ENCODE measurements at places on chromosomes 16 and 17.
A peak's percentile ranks its signal among the peaks of the same experiment; 100 is the strongest.

DNA sequence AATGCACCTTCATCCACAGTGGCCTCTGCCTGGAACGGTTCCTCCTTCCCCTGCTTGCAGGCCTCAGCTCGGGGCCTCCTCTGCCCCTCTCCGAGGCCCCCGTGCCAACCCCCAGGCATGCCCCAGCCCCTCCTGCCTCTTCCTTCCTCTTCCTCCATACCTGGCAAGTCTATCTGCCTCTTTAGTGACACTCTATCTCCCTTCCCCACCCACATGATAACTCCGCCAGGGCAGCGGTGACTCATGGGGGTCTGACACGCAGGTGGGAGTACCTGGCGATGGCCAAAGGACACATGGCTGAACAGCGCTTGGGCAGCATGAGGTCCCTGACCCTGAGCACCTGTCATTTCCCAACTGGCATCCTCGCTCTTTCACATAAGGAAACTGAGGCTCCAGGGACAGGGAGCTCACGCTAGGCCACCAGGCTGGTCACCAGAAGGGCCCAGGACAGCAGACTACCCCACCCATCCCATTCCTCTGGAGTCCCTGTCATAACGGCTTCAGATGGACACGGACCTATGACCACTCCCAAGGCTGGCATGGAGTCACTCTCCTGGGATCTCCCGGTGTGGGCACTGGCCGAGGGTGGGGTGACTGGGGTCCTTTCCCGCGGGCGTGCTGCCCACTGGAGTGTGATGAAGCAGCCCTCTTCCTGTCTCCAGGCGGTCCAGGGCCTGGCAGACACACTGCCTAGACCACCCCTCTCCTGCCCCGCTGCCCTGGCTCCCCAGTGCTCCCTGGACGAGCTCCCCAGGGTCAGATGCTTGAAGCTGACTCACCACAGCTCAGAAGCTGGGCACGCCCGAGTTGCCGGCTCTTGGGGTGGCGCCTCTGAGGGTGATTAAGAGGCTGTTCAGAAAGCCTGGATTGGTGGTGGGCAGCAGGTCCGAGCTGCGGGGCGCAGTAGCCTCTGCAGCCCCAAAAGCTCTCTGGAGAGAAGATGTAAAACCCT lies 100.6 kb downstream of the ENGASE start:
- no peak for DNase-seq

GRCh38 chr16:10708969-10709368 lies 14.2 kb upstream of the TEKT5 start:
- DNase-seq: no peak

- no peak for DNase-seq
These were observed 76.3 kb downstream of the GAS7 start for GRCh38 chr17:10121971-10122707.

- DNase-seq: no peak
These were observed 391.6 kb upstream of the ASIC2 start for GRCh38 chr17:33684735-33685134.

DNA sequence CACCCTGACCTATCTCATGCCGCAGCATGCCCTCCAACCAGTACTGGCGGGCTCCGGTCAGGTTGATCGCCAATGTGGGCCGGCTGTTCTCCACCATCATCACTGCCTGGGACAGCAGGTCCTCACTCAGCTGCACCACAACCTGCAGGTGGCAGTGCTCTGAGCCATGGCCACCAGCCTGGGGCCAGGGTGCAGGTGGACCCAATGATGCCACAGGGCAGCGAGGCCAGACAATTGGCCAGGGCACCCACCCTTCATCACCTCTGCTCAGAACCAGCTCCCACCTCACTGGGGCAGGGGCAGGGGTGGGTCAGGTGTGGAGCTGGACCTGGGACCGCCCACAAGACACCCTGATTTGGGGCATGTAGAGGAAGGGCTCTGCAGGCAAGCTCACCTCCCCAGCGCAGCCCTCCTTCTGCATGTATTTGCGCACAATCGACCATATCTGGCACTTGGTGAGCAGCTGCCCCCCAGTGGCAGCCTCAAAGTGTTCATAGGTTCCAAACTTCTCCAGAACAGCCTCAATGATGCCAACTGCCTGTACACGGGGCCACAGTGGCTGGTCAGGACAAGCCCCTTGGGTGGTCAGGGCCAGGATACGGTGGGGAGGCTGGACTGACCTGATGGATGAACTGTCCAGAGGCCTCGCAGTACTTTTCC lies 4.2 kb downstream of the MATCAP1 start:
- DNase-seq: no peak

GRCh38 chr17:70119545-70119944 lies 44.5 kb downstream of the KCNJ16 start:
- DNase-seq: no peak

GRCh38 chr17:48816774-48817590 lies at the start of gene TTLL6:
Gene TTLL6, minus strand, starts transcription at chr17:48817229. Its CDS starts 157 bp downstream, at chr17:48817072.
- peak; percentile 16 for DNase-seq

GRCh38 chr17:77494664-77495435 lies 354.1 kb downstream of the SEC14L1 start:
- peak; percentile 48 for DNase-seq

DNA sequence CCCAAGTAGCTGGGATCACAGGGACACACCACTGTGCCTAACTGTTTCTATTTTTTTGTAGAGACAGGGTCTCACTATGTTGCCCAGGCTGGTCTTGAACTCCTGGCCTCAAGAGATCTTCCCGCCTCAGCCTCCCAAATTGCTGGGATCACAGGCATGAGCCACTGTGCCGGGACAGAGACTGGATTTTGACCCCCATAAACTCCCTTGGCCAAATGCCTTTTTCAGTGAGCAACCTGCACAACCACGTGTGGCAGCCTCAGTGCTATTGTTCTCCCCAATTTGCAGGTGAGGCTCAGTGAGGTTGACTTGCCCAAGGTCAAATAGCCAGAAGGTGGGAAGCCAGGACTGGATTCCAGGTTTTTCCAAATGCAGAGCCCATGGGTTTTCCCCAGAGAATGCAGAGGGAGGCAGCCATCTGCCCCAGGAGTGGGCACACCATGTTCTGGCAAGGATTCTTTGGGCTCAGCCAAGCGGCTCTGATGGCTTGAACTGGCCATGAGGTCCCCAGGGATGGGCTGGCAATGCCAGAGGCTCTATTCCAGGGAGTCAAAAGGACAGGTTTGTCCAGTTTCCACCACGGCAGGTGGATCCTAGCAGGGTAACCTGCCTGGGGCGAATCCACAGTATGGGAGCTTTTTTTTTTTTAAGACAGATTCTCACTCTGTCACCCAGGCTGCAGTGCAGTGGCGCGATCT lies 1.8 kb downstream of the IL27 start:
- no peak for DNase-seq

GRCh38 chr16:54921206-54921824 lies 9.3 kb upstream of the IRX5 start:
- DNase-seq: no peak

DNA sequence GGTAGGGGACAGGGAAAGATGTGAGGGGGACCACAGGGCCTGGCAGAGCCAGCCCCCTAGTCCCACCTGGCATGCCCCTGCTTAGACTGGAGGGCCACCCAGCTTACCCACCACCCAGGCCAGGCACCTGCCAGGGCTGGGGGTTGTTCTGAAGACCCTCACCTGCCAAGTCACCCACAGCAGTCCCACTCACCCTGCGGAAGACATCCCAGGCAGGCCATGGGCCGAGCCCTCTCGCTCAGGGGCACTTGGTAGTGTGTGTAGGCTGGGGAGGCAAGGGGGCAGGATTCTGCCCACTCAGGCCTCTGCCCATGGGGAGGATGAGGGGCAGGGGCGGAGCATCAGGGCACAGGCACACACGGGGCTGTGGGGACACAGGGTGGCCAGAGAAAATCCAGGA lies 4.0 kb downstream of the PLCD3 start:
- DNase-seq: no peak

DNA sequence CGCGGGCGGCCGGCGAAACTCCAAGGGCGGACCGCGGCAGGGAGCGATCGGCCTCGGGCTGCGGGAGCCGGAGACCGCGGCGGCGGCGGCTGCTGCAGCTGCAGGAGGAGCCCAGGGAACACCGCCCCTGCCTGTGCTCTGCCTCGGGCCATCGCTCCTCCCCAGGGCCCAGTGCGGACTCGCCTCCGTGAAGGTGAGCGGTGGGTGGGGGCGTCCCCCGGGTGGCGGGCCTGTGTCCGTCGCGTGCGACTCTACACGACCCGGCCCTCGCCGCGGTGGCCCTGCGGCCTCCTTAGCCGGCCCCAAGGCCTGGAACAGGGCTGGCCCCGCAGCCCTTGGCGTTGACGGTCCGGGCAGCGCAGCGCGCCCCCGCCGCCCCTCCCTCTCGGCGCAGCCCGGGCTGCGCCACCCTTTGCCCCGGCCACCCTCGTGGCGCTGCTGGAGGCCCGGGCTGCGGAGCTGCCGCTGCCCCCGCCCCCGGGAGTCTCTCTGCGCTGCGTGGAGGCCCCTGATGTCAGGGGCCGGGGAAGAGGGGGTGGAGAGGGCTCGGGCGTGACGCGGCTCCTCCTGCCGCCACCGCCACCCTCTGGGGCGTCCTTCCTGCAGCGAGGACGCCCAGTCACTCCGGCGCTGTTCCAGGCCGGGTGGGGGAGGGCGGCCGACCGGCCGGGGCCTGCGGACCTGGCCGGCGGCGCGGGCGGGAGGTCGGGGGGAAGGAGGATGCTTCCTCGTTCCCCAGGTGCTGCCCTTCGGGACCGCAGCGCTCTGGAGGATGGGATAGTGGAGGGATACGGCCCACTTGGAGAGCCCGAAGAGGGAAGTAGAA lies 485 bp downstream of the DYNLL2 start:
- DNase-seq: no peak

GRCh38 chr16:85074225-85074914 lies 37.9 kb downstream of the CIBAR2 start:
- DNase-seq: no peak

GRCh38 chr17:49962599-49963308 lies 6.2 kb upstream of the DLX4 start:
- no peak for DNase-seq

DNA sequence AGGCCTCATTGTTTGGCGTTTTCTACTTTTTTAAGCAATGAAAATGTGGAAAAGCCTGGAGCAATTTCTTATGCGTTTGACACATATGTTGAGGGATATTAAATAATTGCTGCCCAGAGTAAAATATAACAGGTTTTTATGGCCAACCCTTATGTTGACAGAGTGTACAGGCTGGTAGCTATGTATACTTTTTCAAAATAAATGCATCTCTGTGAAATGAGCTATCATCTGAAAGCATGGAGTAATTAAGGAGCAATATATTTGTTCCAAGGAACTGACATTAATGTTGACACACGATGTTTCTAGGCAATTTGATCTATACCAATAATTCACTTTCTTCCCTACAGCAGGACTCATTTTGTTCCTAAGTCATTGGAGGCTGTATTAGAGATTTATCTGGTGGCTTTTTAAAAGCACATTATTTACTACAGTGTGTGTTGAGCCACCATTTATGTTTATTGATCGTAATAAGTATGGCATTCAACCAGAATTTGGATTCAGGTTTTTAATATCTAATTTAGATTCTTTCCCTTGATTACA lies 11.9 kb upstream of the KRT20 start:
- DNase-seq: no peak

- no peak for DNase-seq
These were observed 6.0 kb upstream of the ATP1B2 start for GRCh38 chr17:7644775-7645174.

DNA sequence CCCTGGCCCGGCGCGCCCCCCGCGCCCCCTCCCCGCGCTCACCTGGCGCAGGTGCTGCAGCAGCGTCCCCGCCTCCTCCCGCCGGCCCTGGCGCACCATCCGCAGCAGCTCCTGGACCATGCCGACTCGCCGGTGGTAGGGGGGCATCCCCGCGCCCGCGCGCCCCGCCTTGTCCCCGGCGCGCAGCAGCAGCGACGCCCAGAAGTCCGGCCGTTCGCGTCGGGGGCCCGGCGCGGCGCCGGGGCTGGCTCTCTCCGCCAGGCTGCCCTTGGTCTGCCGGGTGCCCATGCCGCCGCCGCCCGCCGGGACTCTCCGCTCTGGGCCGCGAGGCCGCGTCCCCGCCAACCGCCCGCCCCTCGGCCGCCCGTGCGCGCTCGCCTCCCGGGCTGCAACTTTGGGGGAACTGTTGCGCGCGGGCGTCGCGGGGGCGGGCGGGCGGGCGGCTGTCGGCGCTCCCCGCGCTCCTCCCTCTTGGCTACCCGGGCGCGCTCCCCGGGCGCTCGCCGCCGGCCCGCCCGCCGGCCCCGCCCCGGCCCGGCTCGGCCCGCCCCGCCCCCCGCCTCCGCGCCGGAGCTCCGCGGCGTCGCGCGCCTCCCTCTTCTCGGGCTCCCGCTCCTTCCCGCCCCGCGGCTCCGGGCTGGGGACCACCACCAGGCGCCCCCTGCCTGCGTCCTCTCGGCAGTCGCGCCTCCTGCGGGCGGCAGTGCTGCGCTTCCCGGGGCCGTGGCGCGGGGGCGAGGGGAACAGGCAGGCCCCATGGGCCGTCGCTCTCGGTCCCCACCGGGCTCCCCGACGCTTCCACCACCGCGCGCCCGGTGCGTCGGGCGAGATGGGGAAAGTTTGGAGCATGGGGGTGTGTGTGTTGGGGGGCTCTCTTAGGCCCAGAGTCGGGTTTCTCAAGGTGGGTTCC lies at the start of gene LRRC75A:
LRRC75A (minus strand) TSS at position 491 of the 910 bp plus-strand sequence; CDS start at position 288, 203 bp downstream.
- peak; percentile 36 for DNase-seq

GRCh38 chr17:55038291-55038690 lies 69.7 kb downstream of the STXBP4 start:
- DNase-seq: no peak

DNA sequence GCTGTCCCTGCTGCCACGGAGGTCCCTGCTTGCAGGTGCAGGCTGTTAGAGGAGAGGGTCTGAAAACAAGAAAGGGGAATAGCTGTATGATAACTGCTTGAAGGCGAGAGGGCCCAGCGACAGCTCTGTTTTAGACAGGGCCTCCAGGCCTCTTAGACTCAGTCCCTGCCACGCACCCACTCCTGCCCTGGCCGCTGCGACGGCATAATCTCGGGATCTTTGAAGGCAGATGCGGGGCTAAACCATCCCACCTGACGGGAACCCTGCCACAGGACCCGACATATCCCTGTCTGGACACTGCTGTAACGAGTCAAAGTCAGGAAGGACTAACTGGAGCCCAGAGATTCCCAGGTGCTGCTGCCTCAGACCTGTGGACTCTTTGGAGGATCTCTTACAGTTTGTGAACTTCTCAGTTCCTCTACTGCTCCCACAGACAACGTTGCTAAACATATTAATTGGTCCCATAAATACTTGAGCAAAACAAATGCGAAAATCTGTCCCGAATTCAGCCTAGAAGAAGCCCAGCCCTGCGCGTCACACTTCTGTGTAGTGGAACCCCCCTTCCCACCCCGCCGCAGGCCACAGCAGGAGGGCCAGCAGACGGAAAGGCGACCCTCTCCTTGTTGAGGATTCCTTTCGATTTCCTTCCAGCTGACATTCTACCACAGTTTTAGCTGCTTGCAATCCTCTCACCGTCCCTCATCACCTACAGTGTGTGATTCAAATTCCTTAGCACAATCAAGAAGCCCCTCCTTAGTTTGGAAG lies 998 bp upstream of the TMEM11 start:
- no peak for DNase-seq

DNA sequence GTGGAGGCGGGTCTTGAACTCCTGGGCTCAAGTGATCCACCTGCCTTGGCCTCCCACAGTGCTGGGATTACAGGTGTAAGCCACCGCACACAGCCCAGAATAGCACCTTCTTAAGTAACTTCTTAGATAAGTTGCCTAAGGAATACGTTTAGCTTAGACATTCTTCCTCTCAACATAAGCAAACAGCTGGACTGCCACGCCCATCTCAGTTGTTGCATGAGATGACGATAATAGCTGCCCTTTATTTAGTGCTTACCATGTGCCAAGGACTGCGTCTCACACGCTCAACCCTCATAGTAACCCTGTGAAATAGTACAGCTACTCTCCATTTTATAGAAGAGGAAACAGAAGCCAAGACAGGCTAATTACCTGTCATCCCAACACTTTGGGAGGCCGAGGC lies 11.8 kb downstream of the HASPIN start:
- no peak for DNase-seq

GRCh38 chr17:37562016-37562745 lies 47.0 kb downstream of the SYNRG start:
- DNase-seq: no peak

GRCh38 chr17:79695797-79696609 lies 34.7 kb upstream of the ENPP7 start:
- no peak for DNase-seq
